ENCODE measurements at places on chromosomes 12 and 14.

GRCh38 chr12:49936925-49937324 lies 13.6 kb upstream of the AQP2 start:
- DNase-seq: no peak

GRCh38 chr12:132444957-132445883 lies 44.7 kb upstream of the FBRSL1 start:
- no peak for DNase-seq

DNA sequence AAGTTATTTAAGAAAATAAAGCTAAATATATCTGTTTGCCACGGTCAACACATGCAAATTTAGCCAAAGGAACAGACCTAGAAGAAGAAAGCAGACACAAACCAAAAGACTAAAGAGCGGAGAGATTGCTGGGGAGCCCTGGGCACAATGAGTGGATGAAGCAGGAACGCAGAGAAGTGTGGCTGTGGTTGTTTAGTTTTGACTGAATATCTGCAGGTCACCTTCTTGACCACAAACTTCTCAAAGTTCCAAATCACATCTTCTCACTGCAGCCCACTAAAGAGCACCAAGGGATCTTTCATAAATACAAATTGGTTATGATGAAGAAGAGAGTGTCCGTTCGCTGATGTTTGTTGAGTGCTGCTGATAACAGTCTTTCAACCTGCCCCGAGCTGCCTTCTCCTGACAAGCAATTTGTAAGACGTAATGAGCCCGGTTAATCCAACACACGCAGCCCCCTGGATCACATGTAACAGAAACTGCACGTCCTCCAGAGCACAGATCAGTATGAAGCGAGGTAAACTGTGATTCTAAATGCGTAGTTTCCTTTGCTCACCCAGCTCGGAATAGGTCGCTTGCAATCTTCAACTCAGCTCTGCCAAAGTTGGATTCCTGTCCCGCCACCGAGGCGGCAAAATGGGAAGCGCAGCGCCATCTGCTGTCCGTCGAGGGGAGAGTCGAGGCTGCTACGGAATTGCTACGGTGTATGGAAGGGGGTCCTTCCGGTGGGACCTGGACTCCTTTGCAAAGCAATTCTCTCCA lies 120.8 kb downstream of the GXYLT1 start:
- DNase-seq: peak; percentile 50

DNA sequence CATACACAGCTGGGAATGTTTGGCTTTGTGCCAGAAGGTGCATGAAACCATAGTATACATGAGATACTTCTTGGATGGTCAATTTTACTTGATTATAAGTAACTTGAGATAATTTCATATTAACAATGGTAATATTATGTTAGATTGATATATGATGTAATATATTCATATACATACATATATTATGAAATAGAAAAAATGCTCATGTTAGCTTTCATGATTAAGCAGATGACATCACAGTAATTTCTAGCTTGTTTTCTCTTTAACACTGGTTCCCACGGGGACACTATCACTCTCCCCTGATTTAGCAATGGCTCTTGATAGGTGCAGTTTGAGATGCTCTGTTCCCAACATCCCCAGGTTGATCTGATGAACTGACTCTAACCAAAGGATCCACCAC lies 35.4 kb upstream of the NTF3 start:
- no peak for DNase-seq
